ENCODE measurements at places on chromosomes 4 and X. TPM values are rescaled to one million over a fixed set of nuclear protein-coding genes. Genes with fewer than 3 reads are reported as not detected.

Gene AMBN
- total RNA-seq = not detected

Gene RADX
- 0.06 TPM for total RNA-seq

Gene MEPE
- not detected for total RNA-seq

Gene PNCK
- 0.51 TPM for total RNA-seq

Gene TAPT1
- 12.6 TPM for total RNA-seq

Gene BEX3
- 239 TPM for total RNA-seq

Gene CHST7
- 10.5 TPM for total RNA-seq

Gene ARHGAP36
- not detected for total RNA-seq

Gene FABP2
- total RNA-seq = not detected

Gene DCAF8L2
- not detected for total RNA-seq

Gene ADH1A
- total RNA-seq = not detected

Gene ABRAXAS1
- total RNA-seq = 7.0 TPM

Gene PFKFB1
- not detected for total RNA-seq

Gene CYP2U1
- total RNA-seq = 1.4 TPM

Gene TCEAL5
- not detected for total RNA-seq

Gene RBM46
- not detected for total RNA-seq

Gene HAND2
- 0.36 TPM for total RNA-seq

Gene BEX1
- total RNA-seq = not detected

Gene PITX2
- 1.1 TPM for total RNA-seq

Gene SPANXB1
- total RNA-seq = 4.0 TPM

Gene STK26
- 12.6 TPM for total RNA-seq

Gene NAP1L2
- 1.3 TPM for total RNA-seq

Gene DOCK11
- 6.8 TPM for total RNA-seq

Gene KIT
- total RNA-seq = not detected

Gene ADH6
- total RNA-seq = not detected

Gene LEF1
- not detected for total RNA-seq

Gene EVC
- 12.1 TPM for total RNA-seq

Gene GLRA3
- total RNA-seq = not detected

Gene MAGEA2
- total RNA-seq = not detected

Gene KCNIP4
- not detected for total RNA-seq

Gene FAM47A
- not detected for total RNA-seq

Gene STOX2
- total RNA-seq = 2.1 TPM

Gene AMTN
- 0.09 TPM for total RNA-seq

Gene C4orf51
- not detected for total RNA-seq

Gene UBE2A
- 131 TPM for total RNA-seq
